ENCODE measurements at places on chromosomes 5 and 9.

DNA sequence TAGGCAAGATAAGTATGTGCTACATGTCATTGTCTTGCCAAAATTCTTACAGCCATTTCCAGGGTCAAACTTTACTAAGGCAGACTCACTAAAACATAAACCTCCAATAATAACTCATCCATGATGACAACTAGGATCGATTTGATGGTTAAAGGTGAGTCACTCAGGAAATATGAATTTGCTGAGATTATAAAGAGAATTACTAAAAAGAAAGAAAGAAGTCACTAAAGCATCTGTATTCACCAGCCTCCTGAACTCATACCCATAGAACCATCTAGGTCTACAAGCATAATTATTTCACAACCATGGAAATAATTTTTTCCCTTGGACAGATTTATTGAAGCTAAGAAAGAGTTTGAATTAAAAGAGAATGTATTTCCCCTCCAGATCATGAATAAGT, 258.6 kb downstream of the TLE1 start:
- DNase-seq, result no peak

- DNase-seq, result no peak
Measured at GRCh38 chr5:169519358-169519757, 64.2 kb upstream of the SPDL1 start.

DNA sequence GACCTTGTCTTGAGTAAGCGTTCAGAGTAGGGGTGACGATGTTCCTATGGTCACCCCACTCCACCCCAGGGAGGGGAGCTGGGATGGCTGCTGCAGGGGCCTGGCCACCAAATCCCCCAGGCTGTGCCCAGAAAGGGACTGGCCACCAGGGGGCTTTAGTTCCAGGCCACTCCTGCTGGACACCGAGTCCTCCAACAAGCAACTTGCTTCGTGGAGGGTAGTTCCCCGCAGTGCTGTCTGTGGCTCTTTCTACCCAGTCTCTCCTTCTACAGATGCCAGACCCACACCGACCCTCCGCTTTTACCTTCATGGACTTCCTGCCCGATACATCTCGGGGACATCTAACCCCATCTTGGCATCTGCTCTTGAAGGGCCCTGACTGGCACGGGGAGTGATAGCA, 35.7 kb upstream of the GABRP start:
- DNase-seq, result no peak

- DNase-seq, result no peak
Measured at GRCh38 chr5:128362370-128362769, 175.7 kb downstream of the FBN2 start.

DNA sequence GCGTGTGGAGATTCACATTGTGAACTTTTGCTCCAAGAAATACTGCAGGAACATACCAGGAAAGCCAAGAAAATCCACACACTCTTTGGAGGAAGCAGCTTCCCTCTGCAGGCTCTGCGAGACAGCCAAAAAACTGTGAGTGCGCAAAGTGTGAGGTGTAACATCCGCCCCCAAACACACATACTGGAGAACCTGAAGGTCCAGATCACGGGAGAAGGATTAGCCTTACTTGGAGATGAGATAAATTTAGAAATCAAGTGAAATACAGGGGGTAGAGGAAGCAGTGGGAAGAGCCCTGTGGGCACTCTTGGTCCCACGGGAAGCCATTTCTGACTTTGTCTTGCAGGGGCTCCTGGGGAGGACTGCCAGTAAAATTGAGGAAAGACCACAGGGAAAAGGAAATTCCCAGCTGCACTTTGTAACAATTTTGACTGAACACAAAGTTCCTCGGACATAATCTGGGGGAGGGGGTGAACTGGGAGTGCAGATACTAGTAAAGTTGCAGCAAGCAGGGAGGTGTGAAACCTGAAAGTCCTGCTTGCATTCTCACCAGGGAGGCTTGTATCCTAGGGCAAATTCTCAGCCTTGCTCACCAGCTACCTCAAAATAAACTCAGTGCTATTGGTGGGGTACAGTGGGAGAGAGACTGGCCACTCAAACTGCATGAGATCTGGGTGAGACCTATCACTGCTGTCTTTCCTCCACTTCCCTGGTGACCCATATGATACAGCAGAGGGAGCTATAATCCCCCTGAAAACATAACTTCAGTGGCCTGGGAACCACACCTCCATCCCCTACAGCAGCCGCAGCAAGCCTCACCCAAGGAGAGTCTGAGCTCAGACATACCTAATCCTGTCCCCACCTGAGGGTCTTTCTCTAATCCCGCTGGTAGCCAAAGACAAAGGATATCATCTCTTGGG, 109.1 kb downstream of the ALDH1A1 start:
- DNase-seq, result no peak

- DNase-seq, result no peak
Measured at GRCh38 chr9:136728548-136729123, 14.1 kb downstream of the LCN10 start.

DNA sequence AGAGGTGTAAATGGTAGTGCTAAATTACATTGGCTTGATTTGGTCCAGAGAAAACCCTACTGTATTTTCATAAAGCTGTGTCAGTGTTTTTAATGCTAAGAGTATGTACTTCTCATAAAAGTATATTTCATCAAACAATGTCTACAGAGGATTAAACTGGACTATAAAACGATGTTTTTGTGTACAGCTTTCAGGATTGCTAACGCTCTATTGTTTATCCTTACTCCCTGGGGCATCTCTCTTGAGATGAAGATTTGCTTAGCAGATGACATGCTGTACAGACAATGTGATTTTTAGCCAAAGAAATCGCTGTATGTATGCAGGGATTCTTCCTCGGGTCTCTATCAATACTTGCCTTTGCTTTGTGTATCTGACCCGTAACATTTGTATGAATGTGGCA, 216.0 kb downstream of the FBXL7 start:
- DNase-seq, result no peak

DNA sequence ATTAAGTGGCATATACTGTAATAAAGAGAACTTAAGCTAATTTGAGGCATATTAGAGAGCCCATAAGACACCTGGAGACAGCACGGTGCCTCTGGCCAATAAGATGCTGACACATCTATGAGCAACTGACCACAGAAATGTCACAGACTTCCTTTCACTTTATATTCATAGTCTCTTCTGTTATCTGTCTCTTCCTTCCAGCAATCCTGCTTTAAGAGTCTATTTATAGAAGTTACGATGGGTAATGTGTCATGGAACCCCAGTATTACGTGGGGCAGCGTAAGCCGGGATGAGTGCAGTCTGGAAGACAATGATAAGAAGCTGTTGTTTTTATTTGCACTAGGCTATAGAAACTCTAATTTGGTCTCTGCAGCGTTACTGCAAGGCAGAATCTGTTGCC, 136.8 kb downstream of the CFAP90 start:
- DNase-seq, result no peak

DNA sequence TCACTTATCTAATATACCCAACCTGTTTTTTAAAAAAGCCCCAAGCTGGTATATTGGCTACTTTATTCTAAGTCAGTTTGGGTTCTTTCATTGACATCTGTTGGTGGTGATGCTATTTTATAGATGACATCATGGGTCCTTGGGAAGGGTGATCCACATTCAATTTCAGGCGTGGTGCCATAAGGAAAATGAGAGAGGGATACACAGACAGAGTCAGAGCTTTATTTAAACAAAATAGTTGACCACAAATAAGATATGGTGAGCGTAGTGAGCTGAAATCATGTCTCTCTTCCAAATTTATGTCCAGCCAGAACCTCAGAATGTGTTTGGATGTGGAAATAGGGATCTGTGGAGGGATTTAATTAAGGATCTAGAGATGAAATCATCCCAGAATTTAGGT, 302.4 kb downstream of the MAT2B start:
- no peak for DNase-seq

DNA sequence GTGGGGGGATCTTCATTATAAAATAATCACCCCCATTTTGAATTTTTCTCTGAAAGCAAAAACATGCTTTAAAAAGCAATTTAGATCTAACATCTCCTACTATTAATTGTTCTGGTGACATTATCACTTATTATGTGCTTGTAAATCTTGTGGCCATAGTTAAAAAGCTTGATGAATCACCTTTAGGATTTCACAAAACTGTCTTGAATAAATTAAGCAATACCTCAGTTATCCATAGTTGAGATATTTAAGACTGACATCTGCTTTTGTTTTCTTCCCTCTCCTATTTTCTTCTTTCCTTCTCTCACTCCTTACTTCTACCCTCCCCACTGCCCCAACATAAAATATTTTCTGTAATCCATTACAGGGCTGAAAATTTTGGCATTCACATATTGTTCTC, 84.8 kb downstream of the SLC1A3 start:
- DNase-seq, result no peak

DNA sequence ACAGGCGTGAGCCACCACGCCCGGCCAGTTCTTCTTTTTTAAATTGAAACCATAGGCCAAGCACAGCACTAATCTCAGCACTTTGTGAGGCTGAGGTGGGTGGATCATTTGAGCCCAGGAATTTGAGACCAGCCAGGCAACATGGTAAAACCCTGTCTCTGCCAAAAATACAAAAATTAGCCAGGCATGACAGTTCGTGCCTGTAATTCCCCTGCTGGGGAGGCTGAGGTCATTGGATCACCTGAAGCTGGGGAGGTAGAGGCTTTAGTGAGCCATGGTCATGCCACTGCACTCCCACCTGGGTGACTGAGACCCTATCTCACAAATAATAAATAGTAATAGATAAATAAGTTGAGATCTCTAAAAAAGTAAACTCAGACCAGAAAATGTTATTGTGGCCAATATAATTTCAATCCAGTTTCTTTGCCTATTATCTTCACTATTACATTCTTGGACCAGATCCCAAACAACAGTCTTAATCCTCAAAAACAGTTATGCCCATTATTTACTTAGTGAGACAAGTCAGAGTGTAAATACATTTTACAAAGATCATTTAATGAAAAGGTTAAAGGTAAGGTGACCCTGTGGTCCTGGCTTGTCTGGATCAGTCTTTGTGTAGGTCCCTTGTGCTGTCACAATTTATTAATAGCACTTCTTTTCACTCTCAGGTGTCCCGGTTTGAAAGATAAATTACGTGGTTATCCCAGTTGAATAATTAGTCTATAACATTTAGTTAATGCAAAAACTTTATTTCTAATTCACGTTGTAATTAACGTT, 53.6 kb downstream of the RAB24 start:
- no peak for DNase-seq

Data from stimulated activated CD8-positive, alpha-beta memory T cell treated with anti-CD3 and anti-CD28 coated beads, Interleukin-7, amount 100 ng/mL, for 24 hours (primary cell).